Prostate gland (tissue), 2 donors: ENCODE measurements at places on chromosomes 5 and 9. TPM values are rescaled to one million over a fixed set of nuclear protein-coding genes. Genes with fewer than 3 reads are reported as not detected.

GRCh38 chr9:37353791-37354190, 68.7 kb upstream of the GRHPR start:
- no peak for DNase-seq
- H3K27ac ChIP-seq: no peak overlapping the region
- no peaks in the 10 kb centered on the region for H3K27me3 ChIP-seq
- H3K36me3 ChIP-seq: no peaks in the 10 kb centered on the region

- DNase-seq: no peak
- no peak overlapping the region for H3K27ac ChIP-seq
- H3K4me1 ChIP-seq: no peaks in the 10 kb centered on the region
- H3K27me3 ChIP-seq: no peaks in the 10 kb centered on the region
- H3K4me3 ChIP-seq: no peak overlapping the region
Measured at GRCh38 chr9:104287253-104287878, 193.3 kb downstream of the SMC2 start.

Gene SEMA4D
- 17.1 TPM for total RNA-seq

DNA sequence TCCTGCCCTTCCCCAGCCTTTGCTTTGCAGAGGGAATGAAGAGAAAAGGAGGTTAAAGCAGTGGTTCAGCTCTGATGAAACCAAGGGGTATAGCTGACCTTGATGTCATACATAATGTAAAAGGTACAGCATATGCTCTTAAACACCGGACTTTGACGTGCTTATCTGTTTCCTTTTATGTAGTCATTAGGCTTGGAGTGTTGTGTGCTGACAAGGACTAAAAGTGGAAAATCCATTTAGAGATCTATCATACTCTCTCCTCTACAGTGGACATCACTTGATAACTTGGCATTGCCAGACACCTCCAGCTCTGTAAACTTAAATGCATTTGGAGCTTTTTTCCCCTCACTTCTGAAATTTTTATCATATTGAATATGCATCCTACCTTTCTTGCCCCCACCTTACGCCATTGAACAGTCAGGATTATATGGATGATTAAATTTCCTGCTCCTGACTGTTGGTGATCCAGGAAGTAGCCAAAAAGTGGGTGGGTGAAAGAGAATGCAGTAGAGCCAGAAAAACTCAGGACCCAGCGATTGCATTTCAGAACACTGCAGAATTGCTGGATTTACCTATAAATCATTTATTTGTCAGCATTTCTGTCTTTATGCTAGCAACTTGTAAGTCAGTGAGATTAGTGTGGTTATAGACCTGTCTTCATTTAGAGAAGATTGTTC, 4.1 kb downstream of the TNFAIP8 start:
- no peak for DNase-seq
- no peak overlapping the region for H3K27ac ChIP-seq
- H3K4me3 ChIP-seq: no peak overlapping the region
- H3K4me1 ChIP-seq: no peaks in the 10 kb centered on the region
- no peaks in the 10 kb centered on the region for H3K27me3 ChIP-seq
- H3K36me3 ChIP-seq: no peaks in the 10 kb centered on the region

- H3K4me1 ChIP-seq: no peaks in the 10 kb centered on the region
- no peaks in the 10 kb centered on the region for H3K36me3 ChIP-seq
- DNase-seq: no peak
- no peak overlapping the region for H3K4me3 ChIP-seq
Measured at GRCh38 chr9:19431361-19432171, 22.8 kb downstream of the ACER2 start.

- H3K27ac ChIP-seq: peak overlapping the region; percentile 82
- H3K4me3 ChIP-seq: no peak overlapping the region
- H3K4me1 ChIP-seq: peaks cover 25% of the 10 kb centered on the region
Measured at GRCh38 chr9:690517-691111, 150.9 kb upstream of the DMRT1 start.

DNA sequence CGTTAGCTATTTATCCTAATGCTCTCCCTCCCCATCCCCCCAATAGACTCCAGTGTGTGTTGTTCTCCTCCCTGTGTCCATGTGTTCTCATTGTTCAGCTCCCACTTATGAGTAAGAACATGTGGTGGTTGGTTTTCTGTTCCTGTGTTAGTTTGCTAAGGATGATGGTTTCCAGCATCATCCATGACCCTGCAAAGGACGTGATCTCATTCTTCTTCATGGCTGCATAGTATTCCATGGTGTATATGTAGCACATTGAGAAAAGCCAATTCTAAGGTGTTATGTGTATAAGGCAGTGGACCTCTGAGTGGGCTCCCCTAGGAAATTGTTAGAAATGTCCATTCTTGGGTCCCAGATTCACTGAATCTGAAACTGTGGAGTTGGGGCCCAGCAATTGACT, 103.1 kb upstream of the MYO10 start:
- no peaks in the 10 kb centered on the region for H3K4me1 ChIP-seq
- no peak for DNase-seq
- no peak overlapping the region for H3K27ac ChIP-seq
- H3K36me3 ChIP-seq: no peaks in the 10 kb centered on the region

DNA sequence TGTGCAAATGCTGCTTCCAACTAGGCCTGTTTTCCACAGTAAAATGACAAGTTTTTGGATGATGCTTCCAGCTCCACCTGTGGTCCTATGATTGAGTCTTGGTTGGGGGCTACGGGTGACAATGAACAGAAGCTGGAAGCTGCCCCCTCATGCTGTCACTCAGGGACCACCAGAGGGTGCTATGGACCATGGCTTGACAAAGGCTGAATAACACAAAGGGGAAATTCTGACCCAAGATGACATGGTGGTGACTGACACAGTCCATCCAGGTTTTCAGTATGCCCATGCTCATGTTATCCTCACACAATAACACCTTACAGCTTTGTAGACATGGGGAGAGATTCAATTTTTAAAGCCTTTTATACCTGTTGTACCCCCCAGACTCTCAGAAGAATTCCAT, 23.9 kb upstream of the SAP30L start:
- no peak for DNase-seq
- H3K27me3 ChIP-seq: no peaks in the 10 kb centered on the region
- H3K36me3 ChIP-seq: no peaks in the 10 kb centered on the region
- no peak overlapping the region for H3K27ac ChIP-seq
- no peaks in the 10 kb centered on the region for H3K4me1 ChIP-seq
- no peak overlapping the region for H3K4me3 ChIP-seq

DNA sequence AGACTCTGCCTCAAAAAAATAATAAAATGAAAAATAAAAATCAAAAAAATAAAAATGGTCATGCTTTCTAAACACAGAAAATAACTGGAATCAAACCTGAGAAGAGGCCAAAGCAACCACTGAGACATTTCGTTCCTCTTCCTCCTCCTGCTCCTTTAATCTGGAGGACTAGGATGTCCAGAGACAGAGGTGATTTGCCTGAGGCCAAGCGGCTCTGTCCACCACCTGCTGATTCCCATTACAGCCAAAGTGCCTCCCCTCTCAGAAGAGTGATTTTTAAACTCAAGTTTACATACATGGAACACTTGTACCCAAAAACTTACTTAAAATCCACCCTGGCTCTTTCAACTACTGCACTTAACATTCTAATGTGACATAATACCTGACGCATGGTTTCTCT, 65.6 kb downstream of the TLE1 start:
- DNase-seq: no peak
- no peaks in the 10 kb centered on the region for H3K4me1 ChIP-seq
- H3K27ac ChIP-seq: no peak overlapping the region
- H3K27me3 ChIP-seq: no peaks in the 10 kb centered on the region

GRCh38 chr5:136482206-136482605, 116.9 kb upstream of the TRPC7 start:
- no peaks in the 10 kb centered on the region for H3K36me3 ChIP-seq
- no peak overlapping the region for H3K4me3 ChIP-seq
- no peak for DNase-seq
- H3K27me3 ChIP-seq: no peaks in the 10 kb centered on the region
- no peak overlapping the region for H3K27ac ChIP-seq

DNA sequence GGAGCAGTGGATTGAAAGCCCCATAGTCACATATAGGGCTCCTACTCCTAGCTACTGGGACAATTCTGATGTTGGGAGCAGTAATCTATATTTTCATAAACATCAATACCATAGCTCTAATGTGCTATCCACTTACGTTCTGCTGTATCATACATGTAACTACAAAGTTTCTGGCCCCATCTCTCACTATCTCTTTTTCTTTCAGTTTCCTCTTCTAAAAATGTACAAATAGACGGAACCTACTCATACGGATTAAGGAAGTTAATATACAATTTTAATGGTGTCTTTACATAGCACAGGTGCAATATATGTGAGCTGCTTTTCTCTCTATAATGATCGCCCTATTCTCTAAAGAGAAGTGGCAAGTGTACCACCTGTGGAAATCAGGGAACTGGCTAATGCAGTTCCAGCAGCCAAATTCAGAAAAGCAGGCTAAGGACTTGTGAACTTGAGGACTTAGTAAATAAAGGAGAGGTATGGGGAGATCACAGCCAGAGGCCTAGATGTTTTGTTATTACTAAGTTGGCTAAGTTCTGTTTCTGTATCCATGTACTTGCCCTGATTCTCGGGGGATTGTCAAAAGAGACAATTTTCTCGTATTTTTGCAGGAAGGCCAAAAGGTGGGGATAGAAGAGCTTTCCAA, 1021.9 kb downstream of the CDH12 start:
- no peak overlapping the region for H3K27ac ChIP-seq
- no peaks in the 10 kb centered on the region for H3K27me3 ChIP-seq
- no peaks in the 10 kb centered on the region for H3K4me1 ChIP-seq
- DNase-seq: no peak

- H3K4me1 ChIP-seq: no peaks in the 10 kb centered on the region
- H3K27me3 ChIP-seq: no peaks in the 10 kb centered on the region
- no peaks in the 10 kb centered on the region for H3K36me3 ChIP-seq
- H3K27ac ChIP-seq: no peak overlapping the region
- H3K4me3 ChIP-seq: no peak overlapping the region
Measured at GRCh38 chr5:61701877-61702602, 370.0 kb downstream of the ZSWIM6 start.

GRCh38 chr9:94610181-94610606, 16.6 kb upstream of the FBP2 start:
- no peak for DNase-seq
- H3K27me3 ChIP-seq: no peaks in the 10 kb centered on the region
- no peak overlapping the region for H3K27ac ChIP-seq
- no peaks in the 10 kb centered on the region for H3K4me1 ChIP-seq
- H3K36me3 ChIP-seq: no peaks in the 10 kb centered on the region

Gene MYORG
- 9.0 TPM for total RNA-seq

- no peak for DNase-seq
- no peaks in the 10 kb centered on the region for H3K27me3 ChIP-seq
- no peaks in the 10 kb centered on the region for H3K4me1 ChIP-seq
- no peak overlapping the region for H3K27ac ChIP-seq
- H3K36me3 ChIP-seq: peaks cover 8% of the 10 kb centered on the region
Measured at GRCh38 chr5:14356305-14356704, 213.2 kb downstream of the TRIO start.

- no peak overlapping the region for H3K4me3 ChIP-seq
- DNase-seq: no peak
- peaks cover 11% of the 10 kb centered on the region for H3K4me1 ChIP-seq
- peak overlapping the region; percentile 72 for H3K27ac ChIP-seq
Measured at GRCh38 chr9:124221676-124222075, 36.1 kb upstream of the NEK6 start.

GRCh38 chr5:14809369-14810155, 62.0 kb downstream of the ANKH start:
- H3K36me3 ChIP-seq: no peaks in the 10 kb centered on the region
- peaks cover 3% of the 10 kb centered on the region for H3K4me1 ChIP-seq
- H3K27me3 ChIP-seq: no peaks in the 10 kb centered on the region
- peak overlapping the region; percentile 49 for H3K27ac ChIP-seq
- no peak overlapping the region for H3K4me3 ChIP-seq
- no peak for DNase-seq

DNA sequence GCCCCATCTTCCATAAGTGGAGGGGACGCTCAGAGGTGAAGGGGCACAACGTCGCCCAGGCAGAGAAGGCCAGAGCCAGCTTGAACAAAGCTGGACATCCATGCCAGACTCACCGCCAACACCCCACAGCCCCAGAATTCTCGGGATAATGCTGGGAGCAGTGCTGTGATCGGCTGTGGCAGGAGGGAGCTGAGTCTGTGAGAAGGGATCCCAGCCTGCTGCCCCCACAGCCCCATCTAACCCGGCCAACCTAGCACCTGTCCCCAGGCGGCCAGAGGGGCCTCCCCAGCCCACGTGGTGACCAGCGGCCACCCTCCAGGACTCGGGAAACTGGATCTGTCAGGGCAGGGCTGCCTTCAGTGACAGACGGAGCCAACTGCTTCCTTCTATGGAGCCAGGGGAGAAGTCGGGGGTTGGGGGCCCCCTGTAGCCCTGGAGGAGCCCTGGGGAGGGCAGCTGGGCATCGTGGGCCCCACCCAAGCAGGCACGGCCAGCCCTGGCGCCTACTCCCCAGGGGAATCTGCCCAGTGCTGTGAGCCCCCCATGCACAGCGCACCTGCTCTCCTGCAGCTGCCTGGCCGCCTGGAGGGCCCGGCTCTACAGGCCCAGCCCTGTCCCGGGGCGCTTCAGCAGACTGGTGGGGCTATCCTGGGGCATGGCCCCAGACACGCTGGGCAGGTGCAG, 6.0 kb downstream of the BRD3 start:
- DNase-seq: no peak
- H3K27me3 ChIP-seq: no peaks in the 10 kb centered on the region
- H3K4me1 ChIP-seq: peaks cover 53% of the 10 kb centered on the region
- no peak overlapping the region for H3K27ac ChIP-seq
- no peaks in the 10 kb centered on the region for H3K36me3 ChIP-seq

GRCh38 chr9:120386390-120387131, 193.4 kb downstream of the CDK5RAP2 start:
- H3K4me1 ChIP-seq: peaks cover 9% of the 10 kb centered on the region
- no peak overlapping the region for H3K4me3 ChIP-seq
- no peaks in the 10 kb centered on the region for H3K36me3 ChIP-seq
- DNase-seq: peak; percentile 46
- no peaks in the 10 kb centered on the region for H3K27me3 ChIP-seq
- H3K27ac ChIP-seq: peak overlapping the region; percentile 46

GRCh38 chr9:92608241-92608908, 61.6 kb downstream of the IPPK start:
- H3K36me3 ChIP-seq: no peaks in the 10 kb centered on the region
- H3K4me1 ChIP-seq: no peaks in the 10 kb centered on the region
- H3K27me3 ChIP-seq: no peaks in the 10 kb centered on the region
- no peak for DNase-seq
- H3K27ac ChIP-seq: peak overlapping the region; percentile 65
- H3K4me3 ChIP-seq: no peak overlapping the region

DNA sequence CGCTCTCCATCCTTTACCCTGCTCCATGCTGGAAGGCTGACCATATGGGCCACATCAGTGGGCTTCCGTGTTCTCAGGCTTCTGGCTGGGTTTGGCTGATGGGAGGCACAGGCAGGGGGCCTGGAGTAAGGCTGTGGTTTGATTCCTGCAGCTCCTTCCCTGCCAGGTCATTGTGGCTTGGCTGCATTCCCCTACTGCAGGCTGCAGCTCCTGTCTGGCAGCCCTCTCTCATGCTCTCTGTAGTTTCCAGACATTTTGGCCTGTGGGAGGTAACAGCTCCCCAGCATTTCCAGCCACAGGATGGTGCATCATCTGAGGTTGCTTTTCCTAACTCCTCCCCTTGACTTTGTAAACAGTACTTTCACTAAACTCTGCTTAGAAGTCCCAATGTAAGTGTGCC, 102.0 kb upstream of the PTPN3 start:
- H3K36me3 ChIP-seq: no peaks in the 10 kb centered on the region
- DNase-seq: no peak
- H3K4me1 ChIP-seq: no peaks in the 10 kb centered on the region
- no peaks in the 10 kb centered on the region for H3K27me3 ChIP-seq
- H3K4me3 ChIP-seq: no peak overlapping the region

Gene KCNT1
- total RNA-seq: 3.0 TPM
